ENCODE measurements at places on chromosomes 12 and 14.

- no peak for DNase-seq
Measured at GRCh38 chr12:104275689-104276088, 27.9 kb upstream of the EID3 start.

DNA sequence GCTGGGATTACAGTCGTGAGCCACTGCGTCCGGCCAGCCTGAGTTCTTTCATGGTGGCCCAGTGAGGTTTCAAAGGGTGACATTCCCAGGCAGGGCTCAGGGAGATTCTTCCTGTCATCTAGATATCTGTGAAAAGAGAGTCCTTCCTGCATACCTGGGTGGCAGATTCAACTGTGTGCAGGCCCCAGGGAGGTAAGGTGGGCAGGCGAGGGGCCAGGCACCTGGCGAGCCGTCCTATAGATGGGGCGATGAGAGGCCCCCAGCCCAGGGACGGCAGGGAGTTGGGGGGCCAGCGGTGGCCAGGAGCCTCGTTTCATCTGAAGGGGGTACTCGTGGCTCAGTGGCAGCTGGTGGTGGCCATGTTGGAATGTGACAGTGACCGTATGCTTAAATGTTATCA, 7.1 kb upstream of the EP400 start:
- no peak for DNase-seq

GRCh38 chr14:66081594-66082376, 404.4 kb upstream of the CCDC196 start:
- DNase-seq = no peak

DNA sequence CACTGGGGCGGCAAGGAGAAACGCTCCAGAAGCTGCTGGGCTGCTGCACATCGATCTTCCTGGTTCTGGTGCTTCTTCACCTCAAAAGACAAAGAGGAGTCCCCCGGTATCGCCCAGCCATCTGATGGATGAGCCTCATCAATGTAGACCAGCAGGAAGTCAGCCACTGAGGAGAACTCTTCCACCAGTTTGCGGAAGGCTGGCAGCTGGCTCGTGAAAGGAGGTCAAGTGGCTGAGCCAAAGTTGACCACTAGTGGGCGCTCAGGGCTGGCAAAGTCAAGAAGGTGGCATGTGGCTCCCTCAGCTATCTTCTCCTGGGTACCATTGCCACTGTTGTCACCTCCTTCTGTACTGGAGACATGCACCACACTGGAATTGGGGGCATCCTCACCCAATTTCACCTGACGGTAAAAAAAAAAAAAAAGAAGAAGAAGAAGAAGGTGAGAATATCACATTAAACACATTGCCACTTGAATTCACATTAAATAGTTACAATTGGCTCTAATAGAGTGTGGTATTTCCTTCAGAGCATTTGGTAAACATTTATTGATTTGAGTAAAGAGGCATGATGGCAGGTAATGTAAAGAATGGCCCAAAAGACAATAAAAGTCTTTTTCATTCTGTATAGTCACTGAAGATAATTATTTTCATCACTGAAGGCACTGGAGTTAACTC, 8.3 kb downstream of the DIO2 start:
- no peak for DNase-seq

DNA sequence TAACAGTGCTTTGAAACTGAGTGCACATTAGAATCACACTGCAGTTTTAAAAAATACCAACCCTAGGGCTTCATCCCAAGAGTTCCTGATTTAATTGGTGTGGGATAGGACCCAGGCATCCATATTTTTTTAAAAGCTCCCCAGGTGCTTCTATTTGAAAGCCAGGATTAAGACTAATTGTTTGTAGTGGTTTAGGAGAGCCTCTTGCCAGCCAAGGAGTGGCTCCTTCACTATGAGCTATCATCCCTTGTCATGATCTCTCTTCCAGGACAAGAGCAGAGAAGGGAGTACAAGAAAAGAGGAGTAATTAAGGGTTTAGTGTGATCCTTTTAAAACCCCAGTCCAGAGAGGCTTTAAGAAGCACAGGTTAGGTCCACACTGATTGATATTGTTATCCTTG, 178.0 kb downstream of the CAND1 start:
- DNase-seq = no peak

GRCh38 chr14:52268279-52269061, 972 bp downstream of the PTGDR start:
- DNase-seq = no peak

- DNase-seq = no peak
Measured at GRCh38 chr12:57760347-57760982, 5.6 kb downstream of the MARCHF9 start.

DNA sequence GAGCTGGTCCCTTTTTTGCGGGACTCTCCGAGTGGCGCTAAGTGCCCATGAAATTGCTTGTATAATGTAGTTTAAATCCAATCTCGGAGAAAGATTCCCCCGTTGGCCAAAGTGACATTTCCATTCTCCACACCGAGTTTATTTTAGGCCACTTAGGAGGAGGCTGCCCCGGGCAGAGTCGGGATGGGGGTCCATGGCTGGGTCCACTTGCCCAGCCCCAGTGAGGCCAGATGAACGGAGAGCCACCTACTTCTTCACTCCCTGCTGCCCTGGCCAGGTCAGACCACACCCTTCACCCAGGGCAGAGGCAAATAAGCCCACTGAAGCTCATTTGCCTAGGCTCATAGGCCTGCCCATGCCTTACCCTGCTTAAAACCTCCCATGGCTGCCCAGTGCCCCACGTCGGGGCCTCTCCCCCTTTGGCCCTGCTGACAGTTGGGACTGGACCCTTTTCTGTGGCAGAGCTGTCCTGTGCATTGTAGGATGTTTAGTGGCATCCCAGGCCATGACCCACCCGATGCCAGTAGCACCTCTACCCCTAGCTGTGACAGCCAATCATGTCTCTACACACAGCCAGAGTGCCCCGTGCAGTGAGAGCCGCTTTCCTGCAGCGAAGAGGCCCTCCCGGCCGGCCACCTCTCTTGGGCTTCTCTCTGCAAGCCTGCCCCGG, 51.3 kb downstream of the FAM222A start:
- no peak for DNase-seq

DNA sequence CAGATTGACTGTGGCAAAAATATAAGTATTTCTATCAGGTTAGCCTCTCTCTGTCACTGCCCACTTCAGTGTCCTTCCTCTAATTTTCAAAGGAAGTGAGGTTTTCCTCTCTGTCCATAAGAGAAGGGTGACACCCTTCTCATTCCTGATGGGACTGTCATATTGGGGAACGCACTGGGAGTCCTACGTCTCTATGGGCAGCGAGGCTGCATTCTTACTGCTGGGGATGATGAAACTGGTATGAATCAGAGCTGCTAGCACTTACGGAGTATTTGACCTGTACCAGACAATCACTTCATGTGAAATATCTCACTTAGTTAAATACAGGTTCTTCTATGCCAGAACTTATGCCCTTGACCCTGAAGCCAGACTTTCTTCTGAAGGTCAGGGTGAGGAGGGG, 436.3 kb downstream of the DPF3 start:
- DNase-seq = no peak

DNA sequence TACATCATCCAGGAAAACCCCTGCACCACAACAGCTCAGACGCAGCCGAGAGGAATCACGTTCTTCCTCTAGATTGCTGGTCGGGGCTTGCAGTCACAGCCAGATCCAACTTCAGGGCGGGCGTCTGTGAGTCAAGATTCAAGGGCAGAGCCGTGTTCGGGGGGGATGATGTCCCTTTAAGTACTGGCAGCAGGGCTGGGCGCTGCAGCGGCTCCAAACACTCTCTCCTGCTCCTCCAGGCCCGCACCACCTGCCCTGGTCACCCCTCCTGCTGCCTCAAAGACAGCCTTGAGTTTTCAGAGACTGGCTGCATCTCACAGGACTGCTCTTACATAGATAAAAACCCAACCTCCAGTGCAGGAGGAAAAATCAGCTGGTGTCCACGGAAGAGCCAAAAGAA, 68.3 kb downstream of the KDM2B start:
- no peak for DNase-seq

GRCh38 chr14:41606532-41607303, at the start of gene LRFN5:
TSS of gene LRFN5 (plus strand) at chr14:41606876.
- no peak for DNase-seq

- DNase-seq = no peak
Measured at GRCh38 chr12:4269279-4269991, 4.1 kb upstream of the CCND2 start.

GRCh38 chr12:15811214-15812127, 22.3 kb upstream of the EPS8 start:
- no peak for DNase-seq

GRCh38 chr12:32284561-32284960, 114.8 kb upstream of the FGD4 start:
- DNase-seq = no peak

DNA sequence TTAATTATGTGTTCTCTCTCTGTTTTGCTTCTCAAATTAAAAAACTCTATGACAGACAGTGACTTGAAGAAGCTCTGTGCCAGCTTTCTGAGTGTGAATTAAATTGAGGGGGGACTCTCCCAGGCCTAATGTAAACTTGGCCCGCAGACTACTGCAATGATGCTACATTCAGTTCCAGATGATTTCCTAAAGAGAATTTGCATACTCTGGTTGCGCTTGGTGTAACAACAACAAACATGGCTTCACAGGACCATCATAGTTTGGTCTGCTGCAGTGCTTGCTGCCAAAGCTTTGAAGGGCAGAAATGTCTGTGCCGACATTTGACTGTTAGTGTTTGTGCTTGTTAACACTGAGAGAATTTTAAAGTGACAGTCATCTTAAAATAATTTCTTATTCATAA, 25.0 kb downstream of the CFAP54 start:
- no peak for DNase-seq

DNA sequence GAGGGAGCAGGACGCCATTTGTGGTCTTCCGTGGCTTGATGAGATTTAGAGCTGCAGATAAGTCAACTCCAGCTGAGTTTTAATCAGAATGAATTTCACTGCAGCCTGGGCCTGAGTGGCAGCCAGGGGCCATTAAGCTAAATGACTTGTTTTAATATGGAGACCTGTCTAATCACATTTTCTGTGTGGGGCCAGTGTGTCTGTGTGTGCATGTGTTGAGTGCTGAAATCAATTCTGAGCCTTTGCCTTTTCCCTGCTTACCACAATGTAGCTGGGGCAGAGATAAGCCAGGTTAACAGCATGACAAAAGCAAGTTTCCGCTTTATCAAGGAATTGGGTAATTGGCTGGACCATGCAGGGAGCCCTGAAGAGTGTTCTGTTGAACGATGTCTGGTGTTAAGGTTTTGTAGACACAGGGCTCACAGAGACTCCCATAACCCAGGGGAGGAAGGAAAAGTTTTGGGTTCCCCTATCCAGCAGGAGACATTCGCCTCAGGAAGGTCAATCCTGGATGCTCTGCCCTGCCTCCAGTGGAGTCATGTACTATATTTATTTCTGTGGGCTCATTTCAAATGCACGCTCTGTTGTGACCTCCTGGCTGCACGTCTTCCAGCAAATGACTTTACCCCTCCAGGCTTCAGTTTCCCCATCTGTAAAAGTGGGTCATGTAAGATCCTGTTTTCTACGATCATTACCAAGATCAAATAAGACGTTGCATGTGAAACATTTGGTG, 24.2 kb downstream of the RPH3A start:
- DNase-seq = no peak

GRCh38 chr14:95516554-95517181, at the start of gene SYNE3:
TSS of gene SYNE3 (minus strand) at chr14:95516650. CDS start at chr14:95475821, 40,829 bp downstream.
- DNase-seq = no peak

DNA sequence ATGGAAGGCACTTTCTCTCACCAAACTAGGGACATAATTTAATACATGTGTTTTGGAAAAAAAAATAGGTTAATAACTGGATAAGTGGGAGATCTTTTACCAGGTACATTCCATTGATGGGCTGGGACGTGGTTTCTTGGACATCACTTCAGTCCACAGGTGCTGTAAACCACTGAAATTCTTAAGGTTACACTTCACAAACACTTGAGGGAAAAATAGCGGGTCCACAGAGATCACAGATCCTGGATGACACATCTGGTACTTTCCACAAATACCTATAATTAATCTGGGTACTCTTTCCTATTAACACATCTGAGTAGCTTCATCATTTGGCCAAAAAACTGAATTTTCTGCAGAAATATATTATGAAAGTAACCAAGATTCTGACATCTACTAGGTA, 85.0 kb downstream of the POLR3B start:
- DNase-seq = no peak

DNA sequence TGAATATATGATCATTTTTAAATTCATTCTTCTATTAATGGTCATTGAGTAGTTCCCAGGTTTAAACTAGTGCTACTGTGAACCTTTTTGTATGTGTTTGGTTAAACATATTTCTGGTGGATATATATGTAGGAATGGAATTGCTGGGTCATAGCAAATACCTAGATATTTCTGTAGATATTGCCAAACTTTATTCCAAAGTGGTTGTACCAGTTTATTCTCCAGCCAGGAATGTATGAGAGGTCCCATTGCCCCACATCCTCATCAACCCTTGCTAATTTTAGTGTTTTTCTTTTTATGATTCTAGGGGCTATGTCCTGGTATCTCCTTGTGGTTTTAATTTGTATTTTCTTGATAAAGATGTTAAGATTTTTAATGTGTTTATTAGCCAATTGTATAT, 3.1 kb downstream of the VEZT start:
- no peak for DNase-seq

DNA sequence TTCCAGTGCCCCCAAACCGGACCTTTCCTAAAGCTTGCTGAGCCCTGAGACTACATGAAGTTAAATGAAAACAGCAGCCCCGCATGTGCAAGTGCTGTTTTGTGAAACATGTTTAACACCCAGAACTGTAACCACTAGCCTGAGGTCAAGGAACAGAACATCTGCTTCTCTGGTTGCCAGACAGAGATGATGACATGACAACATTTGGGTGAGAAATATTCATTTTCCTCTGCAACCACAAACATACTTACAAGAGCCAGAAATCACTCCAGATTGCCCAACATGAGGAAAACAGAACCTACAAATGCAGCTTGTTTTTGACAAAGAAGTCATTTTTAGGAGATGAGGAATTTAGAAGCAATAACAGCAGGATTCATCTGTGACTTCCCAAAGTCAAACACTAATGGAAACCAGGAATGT, 110.4 kb downstream of the BCAT1 start:
- DNase-seq = no peak

DNA sequence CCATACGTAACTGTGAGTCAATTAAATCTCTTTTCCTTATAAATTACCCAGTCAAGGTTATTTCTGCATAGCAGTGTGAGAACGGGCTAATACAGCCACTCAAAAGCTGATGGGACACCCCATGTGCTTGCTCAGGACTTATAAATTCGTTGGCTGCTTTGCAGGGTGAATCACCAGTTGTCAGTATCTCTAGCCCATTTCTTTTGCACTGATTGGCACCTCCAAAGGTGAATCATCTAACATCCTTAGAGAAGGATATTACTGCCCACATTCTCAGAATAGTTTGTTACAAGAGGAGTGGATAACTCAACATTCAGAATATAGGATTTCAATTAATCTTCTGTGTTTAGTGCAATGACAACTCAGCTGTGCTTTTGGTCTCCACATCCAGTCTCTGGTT, 601.5 kb downstream of the KCNH5 start:
- DNase-seq = no peak

DNA sequence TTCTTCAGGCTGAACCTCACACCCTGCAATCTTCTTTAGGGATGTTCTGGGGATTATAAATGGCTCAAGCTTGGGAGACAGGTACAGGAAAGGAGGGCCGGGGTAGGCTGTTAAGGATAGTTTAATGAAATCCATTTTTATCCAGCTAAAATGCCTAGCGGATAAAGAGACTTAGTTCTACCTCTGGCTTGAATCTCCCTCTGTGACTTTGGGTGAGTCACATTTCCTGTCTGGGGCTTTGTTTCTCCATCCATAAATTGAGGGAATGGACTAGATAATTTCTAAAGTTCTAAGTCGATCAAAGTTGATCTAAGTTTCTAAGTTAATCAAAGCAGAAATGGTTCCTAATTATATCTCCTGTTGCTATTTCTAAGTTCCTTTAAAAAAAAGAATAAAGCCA, 319.6 kb upstream of the E2F7 start:
- DNase-seq = no peak

- DNase-seq = no peak
Measured at GRCh38 chr12:48978291-48978740, at the start of gene WNT1. TSS of gene WNT1 (plus strand) at chr12:48978322. CDS start at chr12:48978651, 329 bp downstream.
